ENCODE measurements at places on chromosomes 11 and 22.

DNA sequence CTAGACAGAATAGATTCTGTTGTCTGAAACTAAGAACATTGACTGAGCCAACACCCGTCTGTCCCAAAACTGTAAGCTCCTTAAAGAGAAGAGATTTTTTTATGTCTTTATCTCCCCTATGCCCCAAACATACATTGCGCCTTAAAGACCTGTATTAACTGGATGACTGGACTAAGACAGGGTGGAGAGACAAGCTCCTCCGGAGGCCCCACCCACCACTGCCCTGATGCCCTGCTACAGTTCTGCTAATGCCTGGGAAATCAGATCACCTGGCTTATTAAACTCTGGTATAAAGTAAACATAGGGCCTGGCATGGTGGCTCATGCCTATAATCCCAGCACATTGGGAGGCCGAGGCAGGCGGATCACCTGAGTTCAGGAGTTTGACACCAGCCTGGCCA is 203.7 kb downstream of the TENM4 start:
- DNase-seq = no peak

DNA sequence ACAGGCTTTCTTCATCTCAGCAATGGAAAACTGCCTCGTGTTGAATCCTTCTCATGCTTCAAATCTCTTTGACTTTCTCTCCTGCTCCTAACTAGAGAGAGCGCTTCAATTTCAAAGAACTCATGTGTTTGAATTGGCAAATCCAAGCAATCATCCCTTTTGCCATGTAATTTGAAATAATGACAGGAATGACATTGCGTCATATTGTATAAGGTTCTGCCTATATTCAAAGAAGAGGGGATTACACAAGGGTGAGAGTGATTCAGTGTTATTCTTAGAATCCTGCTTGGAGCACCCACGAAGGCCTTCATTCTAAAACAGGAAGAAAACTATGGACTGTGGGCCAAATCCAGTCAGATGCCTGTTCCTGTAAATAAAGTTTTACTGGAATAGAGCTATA is 720.6 kb downstream of the JRKL start:
- DNase-seq = no peak

DNA sequence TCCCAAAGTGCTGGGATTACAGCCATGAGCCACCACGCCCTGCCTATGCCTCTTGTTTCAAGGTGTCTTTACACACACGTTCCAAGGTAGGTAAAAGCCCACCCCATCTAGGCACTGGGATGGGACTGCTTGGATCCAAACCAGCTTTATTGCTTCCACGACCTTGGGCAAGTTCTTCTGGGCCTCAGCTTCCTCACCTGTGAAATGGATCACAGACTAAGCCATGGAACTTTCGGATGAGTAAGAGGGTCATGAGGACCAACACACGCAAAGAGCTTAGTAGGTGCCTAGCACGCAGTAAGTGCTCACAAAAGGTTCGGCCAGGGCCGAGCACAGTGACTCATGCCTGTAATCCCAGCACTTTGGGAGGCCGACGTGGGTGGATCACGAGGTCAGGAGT is 15.6 kb downstream of the RHOD start:
- DNase-seq = no peak

GRCh38 chr11:13140028-13140870 is 131.1 kb downstream of the RASSF10 start:
- no peak for DNase-seq
